Right atrium auricular region (tissue), 2 donors: ENCODE measurements at places on chromosomes 11 and 22. TPM values are rescaled to one million over a fixed set of nuclear protein-coding genes. Genes with fewer than 3 reads are reported as not detected.

Gene MS4A4E
- total RNA-seq: 0.59 TPM

Gene RAG2
- total RNA-seq: not detected

Gene HPX
- total RNA-seq: 0.20 TPM

Gene HBE1
- total RNA-seq: not detected

Gene GUCY1A2
- 7.2 TPM for total RNA-seq

Gene NAGA
- 21.7 TPM for total RNA-seq

Gene OR51B5
- not detected for total RNA-seq

Gene MRGPRE
- not detected for total RNA-seq

Gene PPARA
- 48.4 TPM for total RNA-seq

Gene MS4A6E
- total RNA-seq: not detected

Gene TMPRSS5
- total RNA-seq: 0.16 TPM

Gene RIMBP3C
- total RNA-seq: not detected

Gene SERPIND1
- 1.5 TPM for total RNA-seq

Gene KCTD14
- 0.59 TPM for total RNA-seq

Gene SYT9
- 0.74 TPM for total RNA-seq

Gene P2RY6
- total RNA-seq: 1.9 TPM

Gene TRIM6
- 1.3 TPM for total RNA-seq
